ELF-1 (cell line): ENCODE measurements at places on chromosomes 12 and 14.

DNA sequence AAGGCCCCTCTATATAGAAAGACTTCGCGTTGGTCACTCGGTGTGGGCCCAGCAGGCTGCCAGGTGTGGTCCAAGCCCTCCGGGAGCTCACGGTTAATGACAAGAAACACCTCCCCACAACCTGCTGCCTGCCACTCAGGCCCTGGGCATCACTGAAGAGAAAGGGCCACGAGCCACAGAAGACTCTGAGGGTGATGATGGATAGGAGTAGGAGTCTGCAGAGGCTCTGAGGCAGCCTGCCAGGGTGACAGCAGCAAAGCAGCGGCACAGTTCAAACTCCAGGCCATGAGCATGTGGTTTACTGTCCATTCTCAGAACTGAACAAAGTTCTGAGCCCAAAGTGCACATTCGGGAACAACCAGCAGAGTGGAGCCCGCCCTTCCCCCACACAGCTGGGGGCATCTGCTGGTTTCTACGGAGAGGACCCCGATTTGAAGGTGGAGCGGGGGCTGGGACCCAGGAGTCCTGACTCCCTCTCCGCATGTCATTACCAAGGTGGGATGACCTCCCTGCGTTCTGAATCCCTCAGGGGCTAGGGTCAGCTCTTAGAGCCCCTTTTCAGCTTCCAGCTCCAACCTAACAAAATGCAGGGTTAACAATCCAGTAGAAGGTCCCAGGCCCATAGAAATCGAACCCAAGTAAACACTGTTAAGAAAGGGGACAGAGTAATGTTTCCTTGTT is 65.8 kb downstream of the VWF start:
- DNase-seq: peak; percentile 12

GRCh38 chr12:127722611-127723010 is 544.4 kb upstream of the TMEM132C start:
- DNase-seq: no peak

DNA sequence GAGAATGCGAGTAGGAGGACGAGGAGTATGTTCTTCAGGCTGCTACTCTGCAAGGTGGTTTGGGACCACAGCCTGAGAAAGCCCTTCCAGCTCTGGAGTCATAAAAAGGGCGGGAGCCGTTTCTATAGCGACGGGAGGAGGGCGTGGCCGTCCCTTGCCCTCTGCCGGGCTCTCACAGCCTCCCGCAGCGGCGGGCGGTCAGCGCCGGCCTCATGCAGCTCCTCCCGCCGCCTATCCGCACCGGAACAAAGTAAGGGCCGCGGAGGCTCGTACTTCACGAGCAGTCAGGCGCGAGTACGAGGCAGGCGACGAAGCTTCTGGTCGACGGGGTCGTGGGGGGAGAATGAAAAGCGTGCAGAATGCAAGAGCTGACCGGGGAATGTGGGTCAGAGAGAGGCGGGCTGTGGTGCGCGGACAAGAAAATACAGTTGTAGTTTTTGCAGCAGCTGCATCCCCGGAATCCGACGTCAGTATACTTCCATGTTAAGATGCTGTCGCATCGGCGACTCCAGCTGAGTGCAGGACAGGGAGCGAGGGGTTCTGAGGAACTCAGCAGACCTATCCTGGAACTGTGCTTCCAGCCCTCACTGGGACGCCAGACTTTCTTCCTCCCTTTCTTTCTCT is at the start of gene DYRK4:
DYRK4 (plus strand) TSS at position 175 of the 624 bp plus-strand sequence; CDS start at position 213, 38 bp downstream.
- peak; percentile 98 for DNase-seq

DNA sequence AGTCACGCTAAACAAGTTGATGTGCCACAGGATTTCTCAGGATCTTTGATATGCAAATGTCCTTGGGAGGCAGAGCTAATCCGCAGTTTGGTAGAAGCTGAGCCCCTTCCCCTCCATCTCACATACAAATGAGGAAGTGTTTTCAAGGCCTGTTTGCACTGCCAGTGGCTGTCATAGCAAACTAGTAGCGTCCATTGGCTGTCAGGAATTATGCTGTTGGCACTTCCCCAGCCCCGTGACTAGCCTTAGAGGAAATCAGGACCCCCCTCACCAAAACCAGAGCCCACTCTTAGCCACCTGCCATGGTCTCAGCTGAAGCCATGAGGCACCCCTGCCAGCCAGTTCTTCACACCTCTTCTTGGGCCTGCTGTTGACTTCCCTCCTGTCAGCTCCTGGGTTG is 253.9 kb downstream of the CACNA1C start:
- DNase-seq: no peak
